ENCODE measurements at places on chromosomes 5 and 9. TPM values are rescaled to one million over a fixed set of nuclear protein-coding genes. Genes with fewer than 3 reads are reported as not detected.

IFNB1 gene
- not detected for total RNA-seq

BTNL9 gene
- total RNA-seq, result 32.0 TPM

- DNase-seq, result peak; percentile 18
- H3K4me3 ChIP-seq, result no peak overlapping the region
- no peaks in the 10 kb centered on the region for H3K27me3 ChIP-seq
- no peaks in the 10 kb centered on the region for H3K36me3 ChIP-seq
- no peaks in the 10 kb centered on the region for H3K4me1 ChIP-seq
Measured at GRCh38 chr5:163695830-163696578, 190.6 kb downstream of the MAT2B start.

FAM221B gene
- not detected for total RNA-seq

DNA sequence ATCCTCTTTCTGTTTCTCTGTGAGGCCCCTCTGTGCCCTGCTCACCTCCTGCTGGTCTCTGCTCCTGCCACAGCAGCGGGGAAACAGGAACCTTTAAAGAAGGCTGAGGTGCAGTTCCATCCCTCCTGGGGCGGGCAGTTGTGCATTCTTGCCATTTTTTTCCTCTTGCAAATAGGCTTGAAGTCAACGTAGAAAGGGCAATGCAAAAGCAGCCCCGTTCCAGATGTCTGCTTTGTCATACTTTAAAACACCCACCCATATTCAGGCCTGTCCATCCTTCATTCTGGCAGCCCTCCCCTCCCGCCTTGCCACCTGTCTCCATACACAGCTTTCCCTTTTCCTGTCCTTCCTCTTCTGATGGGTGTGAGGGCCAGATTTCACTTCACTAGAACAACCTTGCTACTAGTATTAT lies 65.4 kb upstream of the KLF9 start:
- peaks cover 53% of the 10 kb centered on the region for H3K4me1 ChIP-seq
- H3K4me3 ChIP-seq, result no peak overlapping the region
- DNase-seq, result no peak
- peak overlapping the region; percentile 90 for H3K27ac ChIP-seq

DNA sequence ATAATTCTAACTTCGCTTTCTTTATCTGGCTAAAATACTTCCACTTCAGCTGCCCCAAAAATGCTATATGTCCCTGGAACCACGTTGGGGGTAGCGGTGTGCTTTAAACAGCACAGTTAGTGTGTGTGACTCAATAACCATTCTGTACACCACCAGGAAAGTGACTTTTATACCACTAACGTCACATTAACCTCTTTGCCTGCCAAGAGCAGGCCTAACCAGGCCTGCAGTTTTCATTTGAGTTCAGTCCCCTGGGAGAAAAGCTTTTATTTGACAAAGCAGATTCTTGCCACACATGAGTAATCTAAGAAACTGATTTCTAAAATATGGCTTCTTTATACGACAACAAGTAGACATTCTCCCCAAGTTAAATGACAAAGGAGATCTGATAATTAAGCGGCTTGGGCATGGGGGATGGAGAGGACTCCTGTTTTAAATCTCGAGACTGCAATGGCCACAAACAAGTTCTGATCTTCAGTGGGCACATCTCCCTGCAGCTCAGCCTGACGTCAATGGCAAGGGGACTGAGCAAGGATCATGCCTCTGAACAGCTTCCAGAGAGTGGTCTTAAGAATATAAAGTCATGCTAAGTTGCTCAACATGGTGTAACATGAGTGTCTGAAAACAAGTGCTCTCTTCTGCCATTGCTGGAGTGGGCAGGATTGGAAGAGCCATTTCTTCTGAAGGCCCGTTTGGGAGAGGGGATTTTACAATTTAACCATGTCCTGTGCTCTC lies 91.8 kb downstream of the GLIS3 start:
- no peaks in the 10 kb centered on the region for H3K27me3 ChIP-seq
- no peaks in the 10 kb centered on the region for H3K4me1 ChIP-seq
- no peak for DNase-seq
- no peaks in the 10 kb centered on the region for H3K36me3 ChIP-seq
- no peak overlapping the region for H3K4me3 ChIP-seq
- H3K27ac ChIP-seq, result peak overlapping the region; percentile 56

DNA sequence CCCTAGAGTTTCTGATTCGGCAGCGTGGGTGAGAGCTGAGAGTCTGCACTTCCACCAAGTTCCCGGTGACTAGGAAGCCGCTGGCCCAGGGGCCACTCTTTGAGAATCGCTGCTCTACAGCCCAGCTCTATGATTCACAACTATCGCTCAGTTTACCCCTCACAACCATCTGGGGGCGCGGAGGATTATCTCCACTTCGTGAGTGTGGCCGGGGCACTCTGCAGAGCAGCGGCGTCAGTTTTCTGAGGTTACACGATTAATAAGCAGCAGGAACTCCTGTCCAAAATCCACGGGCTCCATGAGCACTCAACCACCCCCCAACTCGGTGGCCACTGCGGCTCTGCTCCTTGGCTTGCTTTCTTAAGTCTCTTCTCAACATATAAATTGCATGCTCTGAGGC lies 19.3 kb downstream of the CORO2A start:
- H3K4me1 ChIP-seq, result no peaks in the 10 kb centered on the region
- H3K4me3 ChIP-seq, result no peak overlapping the region
- no peaks in the 10 kb centered on the region for H3K27me3 ChIP-seq

DNA sequence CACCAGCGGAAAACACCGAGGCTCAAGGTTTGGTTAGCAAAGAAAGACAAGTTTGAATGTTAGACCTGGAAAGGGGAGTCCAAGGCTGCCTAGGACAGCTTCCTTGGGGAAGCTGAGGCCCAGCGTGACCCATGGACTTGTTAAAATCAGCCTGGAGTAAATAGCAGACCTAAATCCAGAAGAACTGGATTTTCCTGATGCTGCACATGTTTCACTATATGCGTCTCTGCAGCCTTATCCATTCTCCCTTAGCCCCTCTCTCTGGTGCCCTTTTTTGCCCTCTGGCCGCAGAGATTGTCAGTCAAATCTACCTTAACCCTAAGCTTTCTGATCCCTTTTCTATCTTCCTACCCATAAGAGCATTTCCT lies 119.9 kb downstream of the NTRK2 start:
- H3K4me3 ChIP-seq, result no peak overlapping the region
- no peaks in the 10 kb centered on the region for H3K36me3 ChIP-seq
- no peak overlapping the region for H3K27ac ChIP-seq
- no peak for DNase-seq
- no peaks in the 10 kb centered on the region for H3K4me1 ChIP-seq

GRCh38 chr5:73230264-73231245 lies 57.6 kb downstream of the TMEM174 start:
- no peaks in the 10 kb centered on the region for H3K36me3 ChIP-seq
- no peak overlapping the region for H3K4me3 ChIP-seq
- peaks cover 11% of the 10 kb centered on the region for H3K4me1 ChIP-seq
- no peak overlapping the region for H3K27ac ChIP-seq
- no peak for DNase-seq
- H3K27me3 ChIP-seq, result peaks cover 46% of the 10 kb centered on the region

SPINK4 gene
- 5.0 TPM for total RNA-seq

SEMA5A gene
- total RNA-seq, result 5.2 TPM

PCDHGC5 gene
- 3.8 TPM for total RNA-seq

PRSS3 gene
- total RNA-seq, result 1.7 TPM

DNA sequence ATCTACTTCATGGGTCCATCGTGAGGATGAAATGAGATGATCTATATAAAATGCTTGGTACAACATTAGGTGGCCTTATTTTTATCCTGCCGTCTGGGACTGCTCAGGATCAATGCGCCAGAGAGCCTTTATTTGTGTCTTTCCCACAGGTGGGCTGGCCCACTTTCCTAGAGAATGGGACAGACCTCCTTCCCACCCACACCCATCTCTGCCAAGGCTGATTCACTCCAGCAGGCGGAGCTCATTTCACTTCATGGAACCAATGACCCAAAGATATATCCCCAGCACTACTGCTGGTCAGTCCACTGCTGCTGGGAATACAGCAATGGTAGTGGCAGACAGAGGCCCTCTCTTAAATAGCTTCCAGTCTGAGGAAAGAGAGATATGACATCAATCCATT lies 35.7 kb downstream of the TGFBI start:
- no peaks in the 10 kb centered on the region for H3K27me3 ChIP-seq
- no peak overlapping the region for H3K27ac ChIP-seq
- peaks cover 23% of the 10 kb centered on the region for H3K36me3 ChIP-seq
- no peak overlapping the region for H3K4me3 ChIP-seq

- H3K36me3 ChIP-seq, result no peaks in the 10 kb centered on the region
- no peaks in the 10 kb centered on the region for H3K27me3 ChIP-seq
- no peak overlapping the region for H3K4me3 ChIP-seq
Measured at GRCh38 chr5:25948278-25948677, 1090.1 kb downstream of the CDH9 start.

GAS1 gene
- 49.0 TPM for total RNA-seq

- DNase-seq, result no peak
- no peaks in the 10 kb centered on the region for H3K27me3 ChIP-seq
- no peaks in the 10 kb centered on the region for H3K4me1 ChIP-seq
- no peak overlapping the region for H3K27ac ChIP-seq
- H3K36me3 ChIP-seq, result no peaks in the 10 kb centered on the region
- H3K4me3 ChIP-seq, result no peak overlapping the region
Measured at GRCh38 chr5:107486489-107486888, 184.2 kb downstream of the EFNA5 start.

DNA sequence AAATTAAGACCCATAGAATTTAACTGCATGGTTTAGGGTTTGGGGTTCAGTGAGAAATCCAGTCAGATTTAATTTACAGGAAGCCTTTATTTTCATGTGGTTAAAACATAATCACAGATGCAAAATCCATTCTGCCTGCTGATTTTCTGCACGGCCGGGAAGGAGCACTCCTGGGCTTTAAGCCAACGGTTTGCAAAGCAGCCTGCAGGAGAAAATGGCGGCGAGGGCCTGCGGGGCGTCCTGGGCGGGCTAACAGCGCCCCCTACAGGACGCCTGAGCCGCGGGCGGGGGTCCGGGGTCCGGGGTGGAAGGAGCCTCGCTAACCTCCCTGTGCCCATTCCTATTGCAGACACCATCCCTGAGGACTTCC lies 47.6 kb downstream of the THBS4 start:
- H3K4me1 ChIP-seq, result no peaks in the 10 kb centered on the region
- no peaks in the 10 kb centered on the region for H3K27me3 ChIP-seq
- peak; percentile 86 for DNase-seq
- no peaks in the 10 kb centered on the region for H3K36me3 ChIP-seq
- peak overlapping the region; percentile 63 for H3K27ac ChIP-seq

DNA sequence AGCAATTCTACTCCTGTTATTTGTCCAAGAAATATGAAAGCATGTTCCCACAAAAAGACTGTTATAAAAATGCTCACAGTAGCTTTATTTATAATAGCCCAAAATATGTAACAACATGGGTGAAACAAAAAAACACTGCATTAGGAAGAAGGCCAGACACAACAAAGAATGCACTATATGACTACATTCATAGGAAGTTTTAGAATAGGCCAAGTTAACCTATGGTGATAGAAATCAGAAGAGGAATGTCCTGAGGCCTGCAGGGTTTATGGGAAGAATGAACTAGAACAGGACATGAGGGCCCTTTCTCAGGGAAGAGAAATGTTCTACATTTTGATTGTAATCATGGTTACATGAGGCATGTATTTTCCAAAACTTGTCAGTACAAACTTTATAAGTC lies 24.7 kb upstream of the TAS2R1 start:
- no peak overlapping the region for H3K4me3 ChIP-seq
- DNase-seq, result no peak
- H3K36me3 ChIP-seq, result no peaks in the 10 kb centered on the region
- H3K27me3 ChIP-seq, result no peaks in the 10 kb centered on the region
- H3K4me1 ChIP-seq, result no peaks in the 10 kb centered on the region
- H3K27ac ChIP-seq, result no peak overlapping the region
